Activated T-cell treated with anti-CD3 and anti-CD28 coated beads, Interleukin-2, amount 50 U/mL, for 24 hours (primary cell): ENCODE measurements at places on chromosomes 4 and X.

GRCh38 chr4:140291259-140291658, 82.2 kb upstream of the SCOC start:
- no peak for DNase-seq

DNA sequence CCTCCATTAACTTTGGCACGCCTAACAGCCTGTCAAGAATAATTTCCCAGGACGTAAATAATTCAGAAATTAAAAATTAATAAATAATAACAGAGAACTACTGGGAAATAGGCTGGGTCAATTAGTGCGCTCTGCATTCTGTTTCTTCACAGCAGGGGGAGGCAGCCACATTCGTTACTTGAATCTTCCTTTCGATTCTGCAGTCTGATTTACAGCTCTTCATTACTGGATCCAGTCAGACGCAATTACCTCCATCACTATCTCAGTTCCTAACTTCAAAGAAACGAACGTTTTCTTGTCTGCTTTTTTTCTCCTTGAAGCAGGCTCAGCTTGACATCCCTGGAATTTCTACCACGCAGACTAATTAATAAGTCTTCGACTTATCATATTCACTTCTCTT, 9.0 kb upstream of the RPL34 start:
- no peak for DNase-seq

DNA sequence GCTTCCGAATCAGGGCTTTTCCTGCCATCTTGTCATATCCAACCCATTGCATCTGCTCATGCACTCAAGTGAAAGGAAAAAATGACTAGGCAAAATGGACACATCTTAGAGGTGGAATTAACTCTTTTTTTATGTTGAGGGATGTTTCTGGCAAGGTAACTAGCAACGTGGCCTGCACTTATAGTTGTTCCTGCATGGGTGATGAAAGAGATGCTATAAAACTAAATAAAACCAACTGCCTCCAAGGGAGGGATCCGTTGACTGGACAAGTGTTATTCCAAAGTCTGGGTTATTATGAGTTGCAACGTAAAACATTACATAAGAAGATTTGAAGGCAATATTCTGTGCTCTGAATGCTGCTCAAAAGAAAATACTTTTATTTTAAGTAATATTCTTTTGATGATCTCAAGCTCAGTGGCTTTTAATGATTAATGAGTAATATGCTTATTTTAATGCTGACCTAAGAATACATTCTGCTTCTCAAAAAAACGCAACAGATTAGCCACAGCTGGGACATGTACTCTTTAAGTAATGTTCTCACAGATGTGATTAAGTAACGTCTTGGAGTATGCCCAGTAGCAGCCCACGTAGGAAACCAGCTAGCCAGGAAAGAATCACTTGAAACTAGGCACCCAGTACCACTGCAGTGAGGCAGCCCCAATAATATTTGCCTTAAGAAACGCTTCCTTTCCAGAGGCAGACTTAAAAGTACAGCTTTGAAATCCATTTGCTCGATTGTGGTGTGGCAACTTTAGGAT, 27.4 kb downstream of the KLF3 start:
- DNase-seq, result no peak

GRCh38 chrX:69126642-69127041, 38.6 kb downstream of the PJA1 start:
- no peak for DNase-seq

DNA sequence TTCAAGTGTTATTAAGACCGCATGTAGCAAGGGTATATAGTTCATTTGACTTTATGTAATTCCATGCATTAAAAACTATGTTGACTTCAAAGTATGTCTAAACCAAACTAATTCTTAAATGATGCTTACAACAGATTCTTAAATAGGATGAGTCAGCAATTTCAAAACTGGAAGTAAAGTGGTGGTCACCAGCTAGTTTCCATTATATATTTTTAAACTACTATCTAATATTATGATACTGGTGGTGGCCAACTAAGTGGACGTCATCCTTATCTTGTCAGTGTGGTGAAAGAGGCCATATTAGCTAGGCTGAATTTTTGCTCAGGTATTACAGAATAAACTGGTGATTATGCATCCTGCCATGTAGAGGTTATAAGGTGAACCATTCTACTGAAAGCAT, 1.2 kb downstream of the IL15 start:
- DNase-seq, result no peak

- DNase-seq, result no peak
Measured at GRCh38 chrX:58025979-58026378, 115.7 kb upstream of the ZXDA start.

DNA sequence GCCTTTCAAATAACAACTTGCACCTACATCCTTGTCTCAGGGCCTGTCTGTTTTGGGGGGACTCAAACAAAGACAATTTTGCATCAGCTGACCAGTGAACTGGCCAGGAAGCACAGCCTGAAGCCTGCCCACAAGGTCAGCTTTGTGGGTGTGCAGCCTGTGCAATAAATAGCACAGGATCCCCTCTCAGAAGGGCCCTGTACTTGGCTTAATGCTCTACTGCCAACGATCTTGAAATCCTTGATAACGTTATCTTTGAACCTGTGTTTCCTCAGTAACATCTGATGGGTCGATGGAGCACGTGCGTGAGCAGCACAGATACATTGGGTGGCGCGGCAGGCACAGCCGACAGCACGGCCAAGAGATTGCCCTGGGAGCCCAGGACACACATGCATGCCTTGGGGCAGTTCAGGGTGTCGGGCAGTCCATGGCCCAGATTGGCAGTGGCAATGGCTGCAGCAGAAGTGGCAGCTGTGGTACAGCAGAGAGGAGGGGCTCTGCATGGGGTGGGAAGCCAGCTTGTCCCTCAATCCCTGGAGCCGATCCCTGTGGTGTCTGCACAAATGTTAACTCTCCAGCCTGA, 58.8 kb upstream of the ATP6AP2 start:
- DNase-seq, result no peak

DNA sequence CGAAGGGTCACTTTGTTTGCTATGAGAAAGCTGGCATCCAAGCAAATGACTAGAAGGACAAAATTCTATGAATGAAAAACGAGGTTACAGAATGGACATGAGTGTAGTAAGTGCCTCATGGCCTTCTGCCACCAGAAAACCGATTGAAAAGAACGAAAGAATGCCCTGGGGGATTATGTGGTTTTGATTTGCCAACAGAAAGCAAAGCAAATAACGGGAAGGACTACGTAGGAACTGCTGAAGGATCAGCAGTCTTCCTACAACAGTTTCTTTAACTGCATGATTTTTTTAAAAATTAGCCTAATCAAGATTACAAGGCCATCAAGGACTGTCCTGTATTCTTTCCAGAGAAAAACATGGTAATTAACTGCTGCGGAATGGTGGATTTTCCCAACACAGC, 50.6 kb downstream of the NRK start:
- DNase-seq, result no peak

GRCh38 chrX:108582151-108582550, 142.5 kb downstream of the COL4A5 start:
- no peak for DNase-seq

DNA sequence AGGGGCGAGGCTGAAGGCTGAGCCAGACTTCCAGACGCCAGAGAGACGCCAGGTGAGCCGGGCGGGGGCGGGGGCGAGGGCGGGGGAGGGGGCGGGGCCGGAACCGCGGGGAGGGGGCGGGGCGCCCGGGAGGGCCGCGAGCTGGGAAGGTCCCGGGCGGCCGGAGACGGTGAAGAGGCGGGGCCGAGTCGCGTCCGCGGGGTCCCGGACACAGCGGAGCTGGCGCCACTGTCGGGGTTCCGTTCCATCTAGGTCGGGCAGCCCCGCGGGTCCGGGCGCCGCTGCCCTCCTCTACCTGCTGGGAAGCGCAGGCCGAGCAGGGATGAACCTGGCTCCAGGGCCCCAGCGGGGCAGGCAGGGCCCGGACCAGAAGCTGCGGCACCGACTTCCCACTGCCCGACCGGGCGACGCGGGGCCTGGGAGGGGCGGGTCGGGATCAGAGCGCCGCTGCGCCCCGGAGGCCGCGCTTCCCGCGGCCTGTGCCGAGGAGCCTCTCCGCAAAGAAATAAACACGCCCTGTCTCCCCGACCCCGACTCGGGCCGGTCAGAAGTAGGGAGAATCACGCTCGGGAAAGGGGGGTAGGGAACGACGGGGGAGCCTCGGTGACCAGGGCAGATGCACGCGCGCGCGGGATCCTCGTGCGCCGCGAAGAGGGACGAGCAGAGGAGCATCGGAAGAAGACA, 10.6 kb downstream of the HMX1 start:
- DNase-seq, result no peak

DNA sequence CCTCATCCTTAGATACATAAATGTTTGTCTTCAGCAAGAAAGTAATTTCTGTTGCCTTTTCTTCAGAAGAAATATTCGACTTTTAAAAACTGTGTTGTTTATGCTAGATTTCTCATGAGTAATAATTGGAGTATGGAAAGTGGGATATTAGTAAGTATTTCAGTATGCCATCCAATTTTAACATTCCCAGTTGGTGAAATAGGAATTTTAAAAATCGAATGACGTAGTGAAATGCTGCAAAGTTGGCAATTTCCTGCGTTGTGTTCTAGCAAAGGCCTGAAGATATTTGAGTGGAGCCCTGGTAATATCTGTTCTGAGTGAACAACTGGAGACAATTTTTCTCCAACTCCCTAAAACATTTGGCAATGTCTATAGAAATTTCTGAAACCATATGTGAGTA, 190.1 kb downstream of the ZNF330 start:
- DNase-seq, result no peak

GRCh38 chr4:169051761-169052593, 41.9 kb upstream of the CBR4 start:
- no peak for DNase-seq

DNA sequence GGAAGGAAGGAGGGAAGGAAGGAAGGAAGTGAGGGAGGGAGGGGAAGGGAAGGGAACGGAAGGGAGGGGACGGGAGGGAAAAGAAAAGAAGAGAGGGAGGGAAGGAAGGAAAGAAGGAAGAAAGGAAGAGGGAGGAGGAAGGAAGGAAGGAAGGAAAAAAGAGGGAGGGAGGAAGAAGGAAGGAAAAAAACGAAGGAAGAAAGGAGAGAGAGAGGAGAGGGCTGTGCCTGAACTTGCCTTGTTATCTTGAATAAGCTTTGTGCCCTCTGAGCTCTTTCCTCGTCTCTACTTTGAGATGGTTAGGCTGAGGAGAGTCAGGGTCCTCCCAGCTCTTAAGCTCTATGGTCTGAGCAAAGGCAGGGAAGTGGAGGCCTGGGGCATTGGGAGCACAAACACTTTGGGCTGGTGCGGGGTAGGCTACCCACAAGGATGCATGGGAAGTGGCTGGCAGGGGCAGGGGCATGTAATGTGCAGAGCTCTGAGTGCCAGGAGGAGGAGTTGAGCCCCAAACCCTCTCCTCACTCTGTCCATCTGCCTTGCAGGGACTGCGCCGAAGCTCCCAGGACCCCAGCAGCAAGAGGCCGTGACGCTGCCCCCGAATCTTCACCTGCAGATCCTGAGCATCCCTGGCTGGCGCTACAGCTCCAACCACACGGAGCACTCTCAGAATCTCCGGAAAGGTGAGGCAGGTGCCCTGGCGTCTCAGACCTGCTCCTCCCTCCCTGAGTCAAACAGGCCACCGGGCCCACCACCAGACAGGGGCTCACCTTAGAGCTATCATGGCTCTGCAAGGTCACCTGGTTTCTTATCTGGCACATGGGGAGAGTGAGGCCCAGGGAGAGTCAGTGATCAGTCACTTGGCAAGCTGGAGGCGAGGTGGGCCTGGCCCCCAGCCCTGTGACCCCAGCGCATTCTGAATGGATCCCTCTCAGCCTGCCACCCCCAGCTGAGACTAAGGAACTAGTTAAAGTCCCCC, 26.5 kb upstream of the MRFAP1 start:
- DNase-seq, result no peak

GRCh38 chr4:186726426-186727168, 2.9 kb upstream of the FAT1 start:
- DNase-seq, result peak; percentile 30

GRCh38 chr4:147581606-147582350, 35.4 kb upstream of the TMEM184C start:
- no peak for DNase-seq

DNA sequence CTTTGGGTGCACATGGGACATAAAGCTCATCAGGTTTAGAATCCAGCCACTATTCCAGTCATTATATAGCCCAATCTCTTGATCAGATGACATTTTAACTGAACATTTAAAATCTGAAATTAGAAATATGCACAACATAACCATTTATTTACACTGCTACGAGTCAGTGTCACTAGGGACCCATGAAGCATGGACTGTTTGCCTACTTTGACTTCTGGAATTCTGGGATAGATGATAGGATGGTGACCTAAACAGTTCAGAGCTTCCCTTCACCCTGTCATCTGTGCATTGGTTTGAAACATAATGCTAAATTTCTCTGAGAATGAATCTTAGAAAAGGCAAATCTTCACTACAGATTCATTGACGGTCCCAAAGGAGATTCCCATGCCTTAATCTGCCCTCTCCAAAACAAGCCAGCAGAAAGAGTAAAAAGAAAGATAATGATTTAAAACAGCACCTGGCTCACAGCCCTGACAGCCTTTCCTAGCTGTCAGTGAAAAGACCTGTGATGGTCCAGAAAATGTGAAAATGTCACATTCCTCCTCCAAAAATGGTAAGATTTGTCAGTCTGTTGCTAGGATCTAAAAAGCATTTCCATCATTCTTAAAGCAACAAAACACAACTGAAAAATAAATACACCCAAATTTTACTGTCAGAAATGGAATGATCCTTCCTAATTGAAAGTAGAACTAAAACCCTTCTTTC, 18.9 kb upstream of the HERC3 start:
- DNase-seq, result no peak

- DNase-seq, result no peak
Measured at GRCh38 chr4:22593933-22594332, 78.1 kb upstream of the ADGRA3 start.

GRCh38 chrX:130091980-130092522, 18.2 kb downstream of the ELF4 start:
- peak; percentile 85 for DNase-seq

GRCh38 chr4:33054161-33054560, 2334.0 kb downstream of the PCDH7 start:
- no peak for DNase-seq

GRCh38 chr4:28462766-28463700, 1602.4 kb downstream of the STIM2 start:
- DNase-seq, result no peak

- DNase-seq, result no peak
Measured at GRCh38 chr4:108168160-108168670, 517 bp downstream of the LEF1 start.

- no peak for DNase-seq
Measured at GRCh38 chrX:108219949-108220601, 128.5 kb downstream of the ATG4A start.

DNA sequence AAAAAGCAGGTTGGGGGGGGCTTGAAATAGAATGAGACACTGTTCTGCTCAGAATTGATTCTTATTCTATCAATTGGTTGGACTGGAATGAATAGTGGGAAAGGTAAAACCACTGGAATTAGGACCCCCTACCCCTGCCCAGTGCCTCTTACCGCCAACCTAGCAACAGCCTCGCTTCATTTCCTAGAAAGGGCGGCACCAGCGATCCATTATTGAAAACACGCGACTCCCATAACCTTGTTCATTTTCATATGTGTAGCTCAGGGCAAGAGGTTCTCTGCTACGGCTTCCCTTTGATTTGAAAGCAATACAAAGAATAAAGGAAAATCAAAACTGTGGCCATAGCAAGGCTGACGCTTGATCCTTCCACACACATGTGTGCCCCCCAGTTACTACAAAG, 33.7 kb downstream of the IDS start:
- DNase-seq, result no peak
